ENCODE measurements at places on chromosomes 4 and X.

DNA sequence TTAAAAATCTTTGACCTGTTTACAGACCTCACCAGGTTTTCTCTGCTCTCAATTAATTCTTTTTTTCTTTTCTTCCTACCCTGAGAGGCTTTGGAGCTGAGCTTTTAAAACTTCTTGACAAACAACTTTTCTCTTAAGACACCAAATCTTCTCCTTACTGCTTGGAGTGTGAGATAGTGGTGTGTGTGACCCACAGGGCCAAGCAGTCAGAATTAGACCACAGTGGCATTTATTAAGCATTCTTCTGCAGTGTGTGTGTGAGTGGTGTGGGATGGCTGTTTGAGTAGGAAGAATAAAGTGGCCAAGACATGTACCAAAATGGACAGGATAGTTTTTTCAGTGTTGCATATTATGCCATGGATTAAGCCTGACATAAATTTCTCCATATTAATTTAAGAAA lies 665.1 kb downstream of the RAPGEF2 start:
- no peak for DNase-seq

DNA sequence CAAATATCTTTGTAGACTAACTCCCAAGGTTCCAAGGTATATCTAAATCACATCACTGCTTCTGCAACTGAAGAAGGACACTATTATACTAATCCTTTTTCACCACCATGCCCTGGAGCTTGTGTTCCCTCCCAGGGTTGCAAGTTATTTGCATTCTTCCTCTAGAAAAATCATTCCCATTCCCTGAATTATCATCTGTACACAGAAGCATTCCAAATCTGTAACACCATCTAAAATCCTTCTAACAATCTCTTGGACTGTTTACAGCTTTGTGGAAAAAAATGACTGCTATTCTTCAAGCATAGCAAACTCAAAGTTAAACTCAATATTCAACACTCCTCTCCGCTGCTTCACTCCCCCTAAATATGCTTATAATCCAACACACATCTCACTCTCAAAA lies 1570.8 kb upstream of the ADGRL3 start:
- no peak for DNase-seq

GRCh38 chr4:6806924-6807626 lies 24.5 kb downstream of the KIAA0232 start:
- DNase-seq, result no peak

DNA sequence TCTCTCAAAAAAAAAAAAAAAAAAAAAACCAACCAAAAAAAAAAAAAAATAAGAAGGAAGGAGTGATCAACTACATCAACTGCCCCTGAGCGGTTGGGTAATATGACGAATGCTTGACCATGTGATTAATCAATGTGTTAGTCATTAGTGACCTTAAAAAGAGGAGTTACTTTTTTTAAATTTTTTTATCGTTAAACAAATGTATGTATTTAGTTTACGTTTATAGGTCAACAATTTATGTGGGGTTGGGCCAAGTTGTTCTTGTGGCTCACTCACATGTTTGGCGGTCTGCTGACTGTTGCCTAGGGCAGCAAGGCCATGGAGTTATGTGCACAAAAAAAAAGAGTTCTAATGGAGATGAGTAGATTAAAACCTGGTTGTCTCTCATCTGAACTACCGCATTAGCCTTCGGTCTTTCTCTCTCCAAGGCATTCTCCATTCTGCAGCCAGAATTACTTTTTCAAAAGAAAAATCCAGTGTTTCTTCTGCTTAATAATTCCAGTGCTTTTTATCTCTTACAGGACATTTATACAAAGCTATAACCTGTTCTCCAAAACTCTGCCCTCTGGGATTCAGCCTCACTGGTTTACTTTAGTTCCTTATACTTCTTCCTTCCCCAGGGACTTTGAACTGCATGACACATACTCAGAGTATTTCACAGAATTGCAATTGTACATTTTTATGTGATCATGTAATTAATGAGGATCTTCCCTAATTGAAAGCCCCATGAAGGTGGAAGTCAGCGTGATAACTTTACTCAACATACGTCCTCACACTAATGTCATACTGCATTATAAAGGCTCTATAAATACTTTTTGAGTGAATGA lies 505.5 kb downstream of the ANKRD50 start:
- no peak for DNase-seq

GRCh38 chrX:101619364-101619763 lies 1.6 kb upstream of the ARMCX6 start:
- DNase-seq, result no peak

GRCh38 chr4:127849505-127850234 lies 31.0 kb upstream of the PLK4 start:
- DNase-seq, result no peak

DNA sequence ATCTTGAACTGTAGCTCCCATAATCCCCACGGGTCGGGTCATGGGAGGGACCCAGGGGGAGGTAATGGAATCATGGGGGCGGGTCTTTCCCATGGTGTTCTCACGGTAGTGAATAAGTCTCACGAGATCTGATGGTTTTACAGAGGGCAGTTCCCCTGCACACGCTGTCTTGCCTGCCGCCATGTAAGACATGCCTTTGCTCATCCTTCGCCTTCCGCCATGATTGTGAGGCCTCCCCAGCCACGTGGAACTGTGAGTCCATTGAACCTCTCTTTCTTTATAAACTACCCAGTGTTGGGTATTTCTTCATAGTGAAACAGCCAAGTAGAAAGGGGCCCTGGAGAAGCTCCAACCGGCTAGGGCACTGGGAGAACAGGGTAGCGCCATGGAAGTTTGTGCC lies 12.3 kb downstream of the CTAG1A start:
- DNase-seq, result no peak

- no peak for DNase-seq
These were observed 107.7 kb downstream of the FAM53A start for GRCh38 chr4:1576304-1576960.

GRCh38 chr4:84697159-84697558 lies 114.2 kb downstream of the CDS1 start:
- DNase-seq, result no peak

DNA sequence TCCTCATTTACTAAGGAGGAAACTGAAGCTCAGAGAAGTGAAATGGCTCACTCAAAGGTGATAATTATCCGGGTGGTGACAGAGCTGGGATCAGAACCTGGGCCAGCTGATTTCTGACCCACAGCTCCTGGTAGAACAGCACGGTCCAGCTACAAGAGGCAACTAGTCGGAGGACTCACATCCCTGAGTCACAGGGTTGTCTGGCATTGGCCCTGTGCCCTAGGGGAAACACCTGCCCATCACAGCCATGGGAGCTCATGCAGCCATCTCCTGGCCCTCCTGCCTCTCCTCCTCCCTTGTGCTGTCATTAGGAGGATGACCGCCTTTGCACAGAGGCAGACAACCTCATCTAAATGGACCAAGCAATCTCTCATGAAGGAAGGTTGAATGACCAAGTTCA lies 115.2 kb upstream of the TSPAN5 start:
- no peak for DNase-seq

- DNase-seq, result no peak
These were observed 88.3 kb downstream of the AMELX start for GRCh38 chrX:11381464-11381863.

DNA sequence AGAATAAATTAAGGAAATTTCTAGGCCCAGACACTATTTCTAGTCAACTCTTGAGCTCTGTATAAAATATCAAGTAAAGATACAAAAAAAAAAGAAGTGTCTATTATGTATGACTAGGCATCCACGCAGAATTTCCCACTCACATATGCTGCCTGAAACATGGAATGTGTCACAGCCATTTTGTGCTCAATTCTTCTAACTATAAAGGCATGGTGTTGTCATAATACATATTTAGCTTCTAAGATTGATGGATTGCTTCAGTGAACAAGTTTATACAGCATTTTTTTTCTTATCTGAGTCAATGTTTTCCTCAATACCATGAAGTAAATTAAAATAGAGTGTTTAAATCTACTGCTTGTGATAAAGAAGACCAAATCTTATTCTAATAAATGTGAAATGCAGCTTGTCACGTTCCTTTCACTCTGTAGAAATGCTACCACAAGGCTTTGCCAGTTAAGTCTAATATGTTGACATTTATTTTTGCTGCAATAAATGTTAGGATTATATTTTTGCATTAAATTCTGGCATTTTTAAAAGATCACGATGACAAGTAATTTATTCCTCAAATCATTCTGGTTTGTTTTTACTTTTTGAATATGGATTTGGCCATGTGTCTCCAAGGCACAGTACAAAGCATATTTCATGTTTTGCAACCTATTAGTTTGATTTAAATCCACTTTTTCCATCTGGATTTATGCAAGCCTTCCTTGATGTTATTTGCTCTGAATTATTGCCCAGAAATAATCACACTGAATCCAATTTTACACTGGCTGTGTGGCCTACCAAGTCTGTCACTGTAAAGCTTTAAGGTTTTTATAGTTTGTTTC lies 1829.0 kb upstream of the PCDH7 start:
- no peak for DNase-seq

GRCh38 chr4:146398404-146398803 lies 123.3 kb downstream of the SLC10A7 start:
- DNase-seq, result no peak
